Activated T-cell treated with anti-CD3 and anti-CD28 coated beads, Interleukin-2, amount 50 U/mL, for 72 hours (primary cell): ENCODE measurements at places on chromosomes 2 and 18.

GRCh38 chr18:12233378-12233777, 20.8 kb upstream of the CIDEA start:
- DNase-seq, result no peak
- no peak overlapping the region for H3K4me3 ChIP-seq
- no peaks in the 10 kb centered on the region for H3K36me3 ChIP-seq
- H3K4me1 ChIP-seq, result no peaks in the 10 kb centered on the region

DNA sequence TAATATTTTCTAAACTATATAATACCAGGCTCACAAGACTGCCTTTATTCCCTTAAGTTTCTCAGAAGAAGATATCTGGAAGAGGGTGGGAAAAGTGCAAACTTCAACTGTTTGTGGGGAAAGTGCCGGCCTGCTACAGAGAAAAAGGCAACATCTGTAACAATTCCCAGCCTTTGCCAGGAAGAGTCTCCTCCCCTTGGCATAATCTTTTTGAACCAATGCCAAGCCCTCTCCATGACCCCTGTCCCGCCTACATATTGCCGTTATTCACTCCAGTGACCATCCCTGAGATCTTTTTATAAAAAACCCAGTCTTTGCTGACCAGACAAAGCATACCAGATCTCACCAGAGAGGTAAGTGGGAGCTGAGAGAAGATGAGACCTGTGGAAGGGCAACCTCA, at the start of gene REG3G:
Gene REG3G, plus strand, starts transcription at position 282 of the 400 bp plus-strand sequence. CDS start 392 bp downstream, outside the sequence.
- no peak for DNase-seq
- H3K4me3 ChIP-seq, result no peak within 1 kb of the TSS
- H3K4me1 ChIP-seq, result no peaks in the 10 kb centered on the region
- no peak within 1 kb of the TSS for H3K27ac ChIP-seq
- H3K27me3 ChIP-seq, result no peaks in the 10 kb centered on the region

DNA sequence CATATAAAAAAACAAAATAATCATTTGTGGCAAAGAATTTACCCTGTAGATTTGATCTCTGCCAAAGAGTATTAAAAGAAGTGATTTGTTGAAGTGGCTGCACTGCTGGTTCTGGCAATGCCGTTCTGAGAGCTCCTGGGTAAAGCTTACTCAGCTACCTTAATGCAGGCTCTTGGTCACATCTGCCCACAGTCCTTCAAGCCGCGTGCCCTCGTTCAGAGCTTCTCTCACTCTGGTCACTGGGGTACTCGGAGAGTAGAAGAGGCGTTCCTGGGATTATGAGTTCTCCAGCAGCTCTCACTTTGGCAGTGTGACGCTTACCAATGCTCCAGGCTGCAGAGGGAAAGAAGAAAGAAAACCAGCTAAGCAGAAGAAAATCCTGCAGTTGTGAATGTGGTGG, 57.9 kb downstream of the ACVR1 start:
- H3K27me3 ChIP-seq, result no peaks in the 10 kb centered on the region
- DNase-seq, result no peak
- no peak overlapping the region for H3K4me3 ChIP-seq
- H3K27ac ChIP-seq, result no peak overlapping the region

GRCh38 chr2:67839242-67839641, 223.6 kb downstream of the C1D start:
- H3K4me1 ChIP-seq, result no peaks in the 10 kb centered on the region
- no peak for DNase-seq
- H3K27ac ChIP-seq, result no peak overlapping the region

DNA sequence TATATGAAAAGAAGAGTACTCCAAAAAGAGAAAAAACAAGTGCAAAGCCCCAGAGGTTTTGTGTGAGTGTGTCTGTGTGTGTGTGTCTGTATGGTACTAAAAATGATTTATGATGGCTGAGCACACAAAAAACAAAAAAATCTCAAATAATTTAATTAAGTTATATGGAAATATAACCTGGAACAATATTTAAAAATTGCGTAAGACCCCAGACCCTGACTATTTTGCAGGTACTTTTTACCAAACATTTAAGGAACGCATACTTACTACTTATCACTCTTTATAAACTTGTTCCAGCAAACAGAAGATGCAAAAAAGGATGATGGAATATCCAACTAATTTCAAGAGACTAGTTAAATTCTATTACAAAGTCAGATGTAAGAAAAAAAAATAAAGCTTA, 317.4 kb upstream of the KCNH7 start:
- no peak for DNase-seq
- no peak overlapping the region for H3K4me3 ChIP-seq
- no peak overlapping the region for H3K27ac ChIP-seq
- no peaks in the 10 kb centered on the region for H3K27me3 ChIP-seq
